Non-pigmented ciliary epithelial cell (primary cell): ENCODE measurements at places on chromosomes 1 and 21.

DNA sequence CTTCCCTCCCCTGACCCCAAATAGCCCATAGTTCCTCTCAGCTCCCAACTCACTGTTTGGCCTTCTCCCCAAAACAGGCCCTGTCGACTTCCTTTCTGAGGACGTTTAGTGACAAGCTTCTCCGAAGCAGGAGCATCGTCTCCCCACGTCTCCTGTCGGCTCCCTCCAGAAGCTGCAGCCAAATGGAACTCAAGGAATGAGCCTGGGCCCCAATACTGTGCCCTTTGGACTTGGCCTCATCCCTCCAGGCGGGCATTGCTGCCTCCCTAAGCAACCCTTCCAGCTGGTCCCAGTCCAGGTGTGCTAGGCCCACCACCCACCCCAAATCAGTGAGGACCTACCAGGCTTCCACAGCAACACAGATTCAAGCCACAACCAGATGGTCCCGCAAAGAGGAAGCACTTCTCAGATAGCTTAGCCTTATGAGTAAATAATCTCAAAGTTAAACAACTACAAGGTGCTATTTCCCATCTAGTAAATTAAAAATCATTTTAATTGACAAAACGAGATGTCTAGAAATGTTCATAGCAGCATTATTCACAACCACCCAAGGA lies 33.0 kb downstream of the ACOT7 start:
- DNase-seq: no peak

DNA sequence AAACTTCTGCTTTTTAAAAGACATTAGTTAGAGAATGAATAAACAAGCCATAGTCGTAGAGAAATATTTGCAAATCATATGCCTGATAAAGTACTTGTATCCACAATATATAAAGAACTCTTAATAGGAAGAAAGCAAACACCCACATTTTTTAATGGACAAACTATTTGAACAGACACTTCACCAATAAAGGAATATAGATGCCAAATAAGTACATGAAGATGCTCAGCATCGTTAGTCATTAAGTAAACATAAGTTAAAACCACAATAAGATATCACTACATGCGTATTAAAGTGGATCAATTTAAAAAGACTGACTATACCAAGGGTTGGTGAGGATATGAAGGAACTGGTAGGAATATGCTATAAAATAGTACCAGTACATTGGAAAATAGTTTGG lies 142.3 kb upstream of the ZC3H11B start:
- DNase-seq: no peak

- DNase-seq: peak; percentile 48
Observed at GRCh38 chr1:59360170-59360569, 63.3 kb downstream of the FGGY start.

GRCh38 chr21:41876928-41877652 lies 2.1 kb downstream of the PRDM15 start:
- no peak for DNase-seq

- DNase-seq: no peak
Observed at GRCh38 chr1:207970329-207971233, 59.7 kb upstream of the CD34 start.

DNA sequence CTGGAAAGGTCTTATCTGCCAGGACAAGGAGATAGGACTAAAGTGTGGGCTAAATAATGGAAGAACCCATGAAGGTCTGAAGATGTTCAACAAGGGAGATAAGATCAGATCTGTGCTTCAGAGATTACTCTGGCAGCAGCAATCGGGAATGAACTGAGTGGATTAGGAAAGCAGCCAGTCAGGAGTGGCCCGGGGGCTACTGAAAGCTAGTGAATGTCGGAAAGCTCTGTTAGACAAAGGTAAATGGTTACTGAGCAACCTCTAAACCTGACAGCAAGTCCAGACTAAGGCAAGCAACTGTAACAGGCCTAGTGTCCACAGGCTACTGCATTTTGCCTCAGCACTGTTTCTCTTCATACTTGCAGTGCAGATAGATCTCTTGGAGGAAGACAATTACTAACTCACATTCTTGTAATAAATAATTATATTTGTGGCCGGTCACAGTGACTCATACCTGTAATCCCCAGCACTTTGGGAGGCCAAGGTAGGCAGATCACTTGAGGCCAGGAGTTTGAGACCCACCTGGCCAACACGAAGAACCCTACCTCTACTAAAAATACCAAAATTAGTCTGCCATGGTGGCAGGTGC lies 12.5 kb downstream of the IQGAP3 start:
- DNase-seq: no peak
